ENCODE measurements at places on chromosomes 1 and 21.

DNA sequence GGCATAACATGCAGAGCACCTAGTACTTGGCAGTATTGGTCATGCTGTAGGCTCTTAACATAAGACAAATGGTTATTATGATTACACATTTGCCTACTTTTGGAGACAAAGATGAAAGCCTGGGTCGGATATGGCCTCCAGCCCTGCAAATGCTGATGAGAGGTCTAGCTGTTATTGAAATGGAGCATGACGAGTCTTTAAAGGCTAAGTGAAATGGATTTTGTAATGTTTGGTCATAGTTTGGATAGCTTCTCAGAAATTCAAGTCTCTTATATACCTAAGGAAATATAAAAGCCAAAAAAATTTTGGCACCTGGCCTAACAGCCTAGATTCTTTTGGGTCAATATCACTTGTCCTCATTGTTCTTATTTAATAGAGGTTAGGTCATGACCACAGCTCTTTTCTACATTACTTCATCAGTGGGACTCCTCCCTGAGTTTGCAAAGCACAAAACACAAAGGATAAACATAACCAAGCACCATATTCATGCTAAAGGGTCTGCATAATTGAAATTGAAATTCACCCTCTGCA, 69.2 kb upstream of the WLS start:
- no peak for DNase-seq

GRCh38 chr21:33824156-33824941, 91.3 kb downstream of the ATP5PO start:
- no peak for DNase-seq

GRCh38 chr1:41712695-41713094, 206.0 kb downstream of the HIVEP3 start:
- no peak for DNase-seq

- DNase-seq, result no peak
These were observed 3.2 kb downstream of the CDKN2C start for GRCh38 chr1:50973255-50973654.

DNA sequence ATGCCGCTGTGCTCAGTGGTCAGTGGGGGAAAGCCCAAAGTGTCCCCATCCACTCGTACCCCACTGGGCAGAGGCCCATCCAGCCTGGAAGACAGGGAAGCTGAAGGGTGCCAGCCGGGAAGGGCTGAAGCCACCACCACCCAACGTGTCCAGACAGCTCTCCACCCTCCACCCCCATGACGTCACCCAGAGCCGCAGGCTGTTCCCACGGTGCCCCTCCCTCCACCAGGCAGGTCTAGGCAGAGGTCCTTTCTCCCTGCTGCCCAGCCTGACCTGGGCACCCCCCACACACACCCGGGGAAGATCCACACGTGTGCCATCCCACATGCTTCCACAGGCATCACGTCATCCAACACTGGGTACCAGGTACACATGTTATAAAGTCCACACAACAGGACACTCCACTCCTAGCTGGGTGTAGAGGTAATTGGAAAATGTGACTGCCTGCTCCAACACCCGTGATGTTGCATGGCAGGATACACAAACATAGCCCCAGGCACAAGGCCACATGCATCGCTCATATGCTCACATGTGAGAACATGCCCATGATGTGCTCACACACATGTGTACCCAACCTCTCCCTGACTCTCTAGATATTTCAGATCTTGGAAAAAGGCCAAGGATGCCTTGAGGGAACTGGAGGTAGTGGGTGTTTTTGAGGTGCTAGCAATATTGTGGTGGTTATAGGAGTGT, 5.1 kb upstream of the ARHGAP30 start:
- DNase-seq, result no peak

GRCh38 chr1:93159337-93159736, 20.9 kb downstream of the TMED5 start:
- DNase-seq, result no peak

DNA sequence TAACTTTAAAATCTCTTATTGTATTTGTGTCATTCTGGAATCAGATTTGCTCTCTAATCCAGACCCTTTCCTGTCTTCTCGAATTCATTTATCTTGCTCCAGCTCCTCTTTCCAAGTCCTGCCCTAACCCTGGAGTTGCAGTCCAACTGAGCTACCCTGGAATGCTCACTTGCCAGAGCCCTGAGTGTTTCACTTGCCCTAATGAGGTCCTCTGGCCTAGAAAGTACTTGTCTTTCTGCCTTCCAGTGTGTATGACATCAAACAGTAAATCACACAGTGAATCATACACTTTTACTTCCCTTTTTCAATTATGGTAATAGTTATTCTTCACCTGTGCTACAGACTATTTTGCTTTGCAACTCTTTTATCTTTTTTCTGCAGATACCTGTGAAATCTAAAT, 96.9 kb downstream of the NEK7 start:
- DNase-seq, result no peak

GRCh38 chr1:21783679-21784603, 992 bp upstream of the USP48 start:
- DNase-seq, result no peak

DNA sequence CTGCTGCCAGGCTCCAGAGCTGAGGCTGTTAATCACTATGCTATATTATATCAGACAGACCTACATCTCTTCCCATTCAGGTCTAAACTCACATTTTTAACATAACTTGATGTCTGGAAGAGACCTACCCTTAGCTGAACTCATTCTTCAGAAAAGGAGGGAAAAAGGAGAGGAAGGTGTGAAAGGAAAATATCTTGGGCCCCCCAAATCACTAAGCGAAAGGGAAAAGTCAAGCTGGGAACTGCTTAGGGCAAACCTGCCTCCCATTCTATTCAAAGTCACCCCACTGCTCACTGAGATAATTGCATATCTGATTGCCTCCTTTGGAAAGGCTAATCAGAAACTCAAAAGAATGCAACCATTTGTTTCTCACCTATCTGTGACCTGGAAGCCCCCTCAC, 222.2 kb downstream of the ASTN1 start:
- no peak for DNase-seq

DNA sequence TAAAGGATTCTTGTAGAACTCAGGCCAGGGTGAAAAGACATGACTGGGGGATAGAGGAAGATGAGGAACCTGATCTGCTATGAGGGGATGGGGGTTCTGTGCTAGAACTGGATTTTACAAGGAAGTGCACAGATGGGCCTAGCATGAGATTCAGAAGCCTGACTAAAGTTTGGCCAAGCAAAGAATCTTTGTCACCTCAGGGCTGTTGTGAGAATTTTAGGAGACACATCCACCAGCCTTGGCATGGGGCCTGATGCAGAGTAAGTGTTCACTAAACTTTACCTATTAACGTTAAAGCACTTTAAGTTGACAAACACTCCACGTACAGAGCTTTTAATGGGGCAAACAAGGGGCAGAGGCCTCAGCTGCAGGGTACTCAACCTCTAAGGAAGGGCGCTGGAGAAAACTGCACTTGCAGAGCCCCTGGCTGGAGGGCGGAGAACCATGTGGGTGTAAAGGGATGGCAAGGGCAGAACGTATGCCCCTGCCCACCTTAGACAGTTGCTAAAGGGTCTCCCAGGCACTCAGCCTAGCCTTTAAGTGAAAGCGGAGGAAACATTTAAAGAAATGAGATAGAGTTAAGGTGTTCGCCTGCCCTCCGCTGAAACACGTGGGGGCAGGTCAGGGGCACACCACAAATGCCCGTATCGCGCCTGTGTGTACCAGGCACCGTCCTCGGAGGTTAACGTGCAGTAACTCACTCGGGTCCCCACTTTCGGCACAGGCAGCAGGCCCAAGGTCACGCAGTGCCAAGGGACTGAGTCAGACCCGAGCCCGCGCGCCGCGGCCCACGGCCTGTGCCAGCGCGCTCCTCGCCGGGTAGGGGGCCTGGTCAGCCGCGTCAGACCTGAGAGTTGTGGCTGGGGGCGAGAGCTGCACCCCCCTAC, 990 bp upstream of the MRPS6 start:
- no peak for DNase-seq

DNA sequence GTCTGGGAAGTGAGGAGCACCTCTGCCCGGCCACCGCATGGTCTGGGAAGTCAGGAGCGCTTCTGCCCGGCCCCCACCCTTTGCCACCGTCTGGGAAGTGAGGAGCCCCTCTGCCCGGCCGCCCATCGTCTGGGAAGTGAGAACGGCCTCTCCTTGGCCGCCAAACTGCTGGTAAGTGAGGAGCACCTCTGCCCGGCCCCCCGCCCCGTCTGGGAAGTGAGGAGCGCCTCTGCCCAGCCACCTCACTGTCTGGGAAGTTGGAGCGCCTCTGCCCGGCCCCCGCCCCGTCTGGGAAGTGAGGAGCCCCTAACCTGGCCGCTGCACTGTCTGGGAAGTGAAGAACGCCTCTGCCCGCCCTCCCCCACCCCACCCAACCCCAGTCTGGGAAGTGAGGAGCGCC, 22.6 kb downstream of the KCNH1 start:
- no peak for DNase-seq

Data from SHP77 treated with DMSO at 0.1 percent for 48 hours (cell line).